Bone marrow (tissue), 2 donors: ENCODE measurements at places on chromosomes 13 and 19.
A peak's percentile ranks its signal among the peaks of the same experiment; 100 is the strongest.

DNA sequence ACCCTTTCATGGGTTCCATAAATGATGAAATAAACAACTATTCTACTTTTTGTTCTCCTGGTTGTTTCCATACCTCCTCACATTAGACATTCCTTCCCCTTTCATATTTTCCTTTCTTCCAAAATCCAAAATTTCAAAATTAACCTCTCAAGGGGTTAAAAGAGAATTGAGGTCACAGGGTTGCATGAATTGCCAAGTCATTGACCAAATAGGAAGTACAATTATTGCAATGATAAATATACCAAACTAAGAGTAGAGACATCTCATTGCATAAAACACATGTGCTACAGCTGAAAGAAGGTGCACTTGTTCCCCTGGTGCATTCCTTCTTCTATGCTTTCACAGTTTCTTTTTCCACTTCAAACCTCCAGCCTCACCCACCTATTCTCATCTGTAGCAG lies 136.1 kb downstream of the KCTD12 start:
- no peak for DNase-seq

DNA sequence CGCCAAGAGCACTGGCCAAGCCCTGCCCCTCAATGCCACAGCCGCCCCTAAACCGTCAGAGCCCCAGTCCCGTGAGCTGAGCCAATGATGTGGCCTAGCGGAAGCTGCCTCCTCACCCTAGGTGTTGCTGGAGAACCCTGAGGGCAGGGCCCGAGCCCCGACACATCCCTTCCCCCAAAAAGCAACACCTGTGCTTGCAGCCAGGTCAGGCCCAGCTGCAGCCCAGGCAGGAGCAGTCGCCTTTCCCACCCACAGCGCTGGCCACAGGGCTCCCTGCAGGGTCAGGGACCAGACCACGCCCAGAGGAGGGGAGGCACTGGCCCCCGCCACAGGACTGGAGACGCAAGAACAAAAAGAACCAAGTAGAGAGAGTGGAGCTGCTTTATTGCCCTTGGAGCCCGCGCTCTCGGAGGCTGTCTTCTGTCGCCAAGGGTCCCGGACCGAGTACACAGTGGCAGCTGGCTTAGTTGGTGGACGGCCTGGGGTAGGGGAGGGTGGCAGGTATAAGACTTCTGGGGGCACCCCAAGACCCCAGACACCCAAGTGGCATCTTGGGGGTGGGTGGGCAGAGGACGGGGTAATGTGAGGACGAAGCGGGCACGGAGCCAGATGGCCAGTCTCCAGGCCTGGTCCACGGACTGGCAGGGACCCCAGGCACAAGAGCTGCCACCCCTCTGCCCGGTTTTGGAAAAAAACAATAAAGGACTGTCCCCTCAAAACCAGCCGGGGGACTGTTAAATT lies 3.3 kb downstream of the P2RY11 start:
- DNase-seq = no peak

- no peak for DNase-seq
These were observed 178.2 kb downstream of the B3GLCT start for GRCh38 chr13:31377946-31378345.

- DNase-seq = no peak
These were observed 2556.0 kb downstream of the PCDH9 start for GRCh38 chr13:64674126-64674525.

- no peak for DNase-seq
These were observed 5.0 kb downstream of the CBLC start for GRCh38 chr19:44782729-44783128.

DNA sequence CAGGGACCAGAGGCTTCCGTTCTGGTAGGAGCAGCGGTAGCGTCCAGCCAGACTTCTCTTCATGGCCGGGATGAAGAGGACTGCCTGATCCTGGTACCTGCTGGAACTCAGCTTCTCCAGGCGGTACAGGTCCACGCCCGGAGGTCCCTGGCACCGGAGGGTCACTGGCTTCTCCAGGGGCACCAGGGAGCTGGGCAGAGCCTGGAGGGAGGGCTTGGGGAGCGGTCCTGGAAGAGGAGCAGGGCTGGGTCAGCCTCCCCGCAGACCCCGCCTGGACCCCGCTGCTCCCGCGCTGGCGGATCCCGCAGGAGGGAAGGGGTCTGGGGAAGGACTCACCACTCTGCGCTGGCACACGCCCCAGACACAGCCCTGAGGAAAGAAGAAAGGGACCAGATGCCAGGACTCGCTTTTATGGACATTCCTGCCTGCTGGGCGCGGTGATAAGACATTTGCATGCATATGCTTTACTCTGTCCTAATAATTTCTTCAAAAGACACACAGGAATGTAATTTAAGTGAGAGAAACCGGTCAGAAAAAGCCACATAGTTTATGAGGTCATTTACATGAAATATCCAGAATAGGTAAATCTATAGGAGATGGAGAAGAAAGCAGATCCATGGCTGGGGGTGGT lies 5.8 kb downstream of the GP6 start:
- DNase-seq = no peak

DNA sequence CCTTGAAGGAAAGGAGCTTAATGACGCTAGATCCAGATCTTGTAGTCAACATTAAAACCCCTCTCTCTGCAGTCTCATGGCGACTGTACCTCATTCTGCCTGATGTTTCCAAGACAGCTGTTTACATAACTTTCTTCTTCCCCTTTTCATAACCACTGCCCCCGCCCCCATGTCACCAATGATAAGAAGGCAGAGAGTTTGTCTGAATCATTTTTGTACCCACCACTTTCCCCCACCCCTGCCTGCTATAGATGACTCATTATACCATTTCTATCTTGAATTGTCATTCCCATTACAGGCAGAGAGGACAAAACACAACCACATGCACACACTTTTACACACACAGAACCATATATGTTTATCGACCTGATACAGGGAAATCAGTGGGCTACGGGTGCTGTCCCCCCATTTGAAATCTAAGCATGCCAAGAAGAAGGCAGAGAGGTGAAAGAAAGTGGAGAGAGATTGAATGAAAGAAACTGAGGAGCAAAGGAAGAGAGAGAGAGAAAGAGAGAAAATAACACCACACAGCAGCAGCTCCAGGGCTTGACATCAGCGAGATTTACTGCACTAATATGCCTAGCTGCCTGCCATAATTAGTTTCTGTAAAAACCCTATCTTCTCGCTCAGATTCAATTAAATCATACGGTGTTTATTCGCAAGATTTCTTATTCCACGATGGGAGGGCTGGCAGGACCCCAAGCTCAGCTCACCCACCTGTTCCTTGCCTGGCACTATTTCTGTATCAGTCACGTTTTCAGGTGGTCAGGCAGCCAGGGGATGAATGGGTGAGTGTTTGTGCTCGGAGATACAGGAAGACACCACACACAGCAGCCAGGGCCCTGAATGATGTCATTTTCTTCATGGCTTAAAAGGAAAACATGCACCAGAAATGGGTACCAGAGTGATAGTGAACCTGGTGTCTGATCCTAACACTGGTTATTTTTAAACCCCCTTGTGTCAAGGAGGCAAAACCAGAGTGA lies 114.3 kb upstream of the SERP2 start:
- peak; percentile 43 for DNase-seq

- DNase-seq = no peak
These were observed 6.3 kb downstream of the PLEKHF1 start for GRCh38 chr19:29671393-29672160.

GRCh38 chr19:48569814-48570213 lies 17.8 kb downstream of the SULT2B1 start:
- DNase-seq = no peak

GRCh38 chr19:13212759-13213330 lies 62.6 kb downstream of the IER2 start:
- DNase-seq = peak; percentile 16

GRCh38 chr19:19493841-19494546 lies 21.4 kb downstream of the TSSK6 start:
- DNase-seq = no peak
